Activated effector memory CD4-positive, alpha-beta T cell treated with Interleukin-2 at 50 U/mL for 16 hours (primary cell): ENCODE measurements at places on chromosomes 6 and 20.

DNA sequence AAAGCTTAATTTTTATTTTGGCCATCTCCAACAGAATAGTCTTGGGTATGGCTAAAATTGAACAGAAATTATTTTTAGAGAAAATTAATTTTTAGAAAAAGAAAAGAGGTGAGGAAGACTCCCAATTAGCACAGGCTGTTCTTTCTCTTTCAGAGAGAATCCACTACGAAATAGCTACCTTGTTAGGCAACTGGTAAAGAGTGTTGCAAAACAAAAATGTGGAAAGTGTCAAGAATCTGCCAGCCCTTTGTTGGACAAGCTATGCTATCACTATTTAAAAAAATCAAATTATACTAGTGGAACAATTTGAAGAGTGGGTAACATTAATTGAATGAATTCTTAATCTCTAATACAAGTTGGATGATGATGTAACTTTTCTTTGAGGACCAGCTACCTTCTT, 19.2 kb upstream of the ZSCAN9 start:
- DNase-seq, result no peak

DNA sequence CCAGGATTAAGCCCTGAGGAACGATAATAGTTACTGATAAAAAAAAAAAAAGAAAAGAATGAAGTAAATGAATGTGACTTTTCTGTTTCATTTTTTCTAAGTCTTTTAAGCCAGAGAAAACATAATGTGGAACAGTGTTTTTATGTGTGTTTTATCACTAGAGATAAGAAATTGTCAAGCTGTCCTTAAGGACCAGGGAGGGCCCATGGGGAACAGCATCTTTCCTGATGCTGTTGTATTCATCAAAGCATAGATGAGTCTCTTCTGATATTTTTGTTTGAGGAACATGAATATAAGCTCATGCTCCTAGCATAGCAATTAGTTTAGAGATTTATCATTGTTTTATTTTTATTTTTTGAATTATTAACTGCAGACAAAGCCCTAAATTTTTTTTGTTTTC, 150.2 kb downstream of the LAMA2 start:
- no peak for DNase-seq

DNA sequence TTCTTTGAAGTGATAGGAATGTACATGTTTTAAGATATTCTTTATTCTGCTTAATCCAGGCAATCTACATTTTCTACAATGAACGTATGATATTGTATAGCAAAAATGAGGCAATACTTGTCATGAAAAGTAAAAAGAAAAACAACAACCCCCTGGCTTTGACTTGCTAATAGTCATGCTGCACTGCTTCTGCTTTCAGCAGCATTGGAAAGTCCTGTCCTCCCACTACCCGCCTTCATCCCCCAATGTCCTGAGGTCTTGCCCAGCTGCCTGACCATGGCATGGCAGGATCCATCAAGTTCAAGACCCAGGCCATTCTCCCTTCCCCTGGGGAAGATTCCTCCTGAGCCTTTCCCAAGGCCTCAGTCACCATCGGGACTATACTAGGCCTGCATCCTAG, 156.5 kb downstream of the SH3BGRL2 start:
- DNase-seq, result no peak

GRCh38 chr6:16162003-16162402, 33.1 kb downstream of the MYLIP start:
- DNase-seq, result no peak

DNA sequence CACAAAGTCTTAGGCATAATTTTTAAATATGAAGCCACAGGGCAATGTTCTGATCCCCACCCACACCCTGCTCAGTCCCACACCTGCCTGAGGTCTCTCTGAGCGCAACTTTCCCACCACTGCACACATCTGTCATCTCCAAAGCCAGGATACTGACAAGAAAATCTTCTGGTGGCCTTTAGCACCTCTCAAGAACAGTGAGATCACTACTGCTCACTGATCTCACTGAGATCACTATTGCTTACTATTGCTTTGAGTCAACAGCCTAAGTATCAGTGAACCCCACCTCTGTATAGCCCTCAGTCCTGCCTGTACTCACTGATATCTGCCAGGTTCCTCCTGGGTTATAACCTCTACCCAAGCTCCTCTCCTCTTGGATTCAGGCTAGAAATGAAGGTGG, 6.4 kb downstream of the TNFRSF21 start:
- no peak for DNase-seq

DNA sequence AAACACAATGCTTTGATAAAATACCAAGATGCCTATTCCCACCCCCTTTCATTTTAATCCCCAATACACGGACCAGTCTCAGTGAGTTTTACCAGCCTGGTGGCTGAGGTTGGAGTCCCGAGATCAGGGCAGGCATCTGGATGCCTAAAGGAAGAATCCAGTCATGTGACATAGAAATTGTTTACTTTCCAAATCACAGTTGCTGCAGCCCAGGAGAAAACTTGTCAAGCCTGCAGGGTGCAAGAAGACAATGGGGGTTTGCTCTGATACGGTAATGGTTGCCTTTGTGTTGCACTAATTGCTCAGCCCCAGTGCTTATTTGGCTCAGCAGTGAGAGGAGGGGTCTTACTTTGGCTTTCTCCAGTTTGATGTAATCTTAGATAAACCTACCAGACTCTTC, 308.5 kb upstream of the POU3F2 start:
- DNase-seq, result no peak

- no peak for DNase-seq
Observed at GRCh38 chr6:129623008-129623732, 86.8 kb downstream of the ARHGAP18 start.

DNA sequence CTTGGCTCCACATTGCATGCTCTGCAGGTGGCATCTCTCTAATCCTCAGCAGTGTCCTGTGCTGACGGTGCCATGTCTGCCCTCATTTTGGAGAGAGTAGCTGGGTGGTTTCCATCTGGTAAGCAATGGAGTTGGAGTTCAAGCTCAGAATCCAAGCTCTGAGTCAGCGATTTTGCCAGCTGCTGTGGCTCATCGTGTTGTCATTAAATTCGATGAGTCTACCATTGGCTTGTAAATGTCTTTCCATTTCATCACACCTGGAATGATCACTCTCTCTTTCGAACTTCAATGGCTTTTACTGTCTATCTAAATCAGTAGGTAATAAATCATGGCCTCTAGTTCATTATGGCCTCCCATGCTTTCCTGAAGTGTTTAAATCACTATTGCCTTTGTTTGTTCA, 378.5 kb upstream of the TSHZ2 start:
- DNase-seq, result no peak

- DNase-seq, result no peak
Observed at GRCh38 chr6:165443462-165443861, 134.1 kb upstream of the C6orf118 start.

- no peak for DNase-seq
Observed at GRCh38 chr20:3784863-3785239, 1.7 kb downstream of the CENPB start.
